ENCODE measurements at places on chromosomes 3 and 15. TPM values are rescaled to one million over a fixed set of nuclear protein-coding genes. Genes with fewer than 3 reads are reported as not detected.
A peak's percentile ranks its signal among the peaks of the same experiment; 100 is the strongest.

MOBP gene
- 0.39 TPM for total RNA-seq

- H3K36me3 ChIP-seq: no peaks in the 10 kb centered on the region
- H3K27ac ChIP-seq: no peak overlapping the region
- H3K27me3 ChIP-seq: no peaks in the 10 kb centered on the region
- H3K4me3 ChIP-seq: no peak overlapping the region
- no peaks in the 10 kb centered on the region for H3K4me1 ChIP-seq
- no peak for DNase-seq
Measured at GRCh38 chr3:16119887-16120286, 54.6 kb upstream of the GALNT15 start.

DNA sequence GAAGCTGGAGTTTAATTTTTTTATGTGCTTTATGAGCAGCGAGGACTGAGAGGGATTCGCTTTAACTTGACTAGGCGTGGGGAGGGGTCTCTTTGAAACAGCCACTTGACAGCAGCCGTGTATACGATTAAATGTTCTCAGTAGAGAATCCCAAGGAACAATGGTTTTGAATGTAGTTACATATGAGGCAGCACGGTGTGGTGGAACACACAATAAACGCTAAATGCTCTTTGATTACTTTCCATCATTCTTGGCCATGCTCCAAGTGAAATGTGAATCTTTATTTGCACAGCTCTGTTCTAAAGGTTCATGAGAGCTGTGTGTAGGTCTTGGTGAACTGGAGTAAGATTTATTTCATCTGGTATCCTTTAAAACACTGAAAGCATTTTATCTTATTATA, 251.4 kb upstream of the TGFBR2 start:
- H3K4me3 ChIP-seq: no peak overlapping the region
- H3K36me3 ChIP-seq: no peaks in the 10 kb centered on the region
- H3K27ac ChIP-seq: no peak overlapping the region

GRCh38 chr3:112095731-112096130, 9.5 kb downstream of the C3orf52 start:
- peaks cover 31% of the 10 kb centered on the region for H3K4me1 ChIP-seq
- no peaks in the 10 kb centered on the region for H3K27me3 ChIP-seq
- no peak overlapping the region for H3K4me3 ChIP-seq
- DNase-seq: no peak
- no peak overlapping the region for H3K27ac ChIP-seq
- H3K36me3 ChIP-seq: 0 out of 2 replicates have a peak, but pooled peaks cover 6% of the 10 kb centered on the region

GRCh38 chr15:43402255-43402654, 31.4 kb downstream of the TUBGCP4 start:
- no peaks in the 10 kb centered on the region for H3K27me3 ChIP-seq
- H3K4me3 ChIP-seq: no peak overlapping the region
- DNase-seq: no peak
- peaks cover 71% of the 10 kb centered on the region for H3K36me3 ChIP-seq
- H3K4me1 ChIP-seq: no peaks in the 10 kb centered on the region
- H3K27ac ChIP-seq: no peak overlapping the region

EFL1 gene
- 27.5 TPM for total RNA-seq

DNAH12 gene
- total RNA-seq: not detected

GOLGA8K gene
- total RNA-seq: 1.2 TPM

LIPH gene
- 0.27 TPM for total RNA-seq

GRCh38 chr15:41936155-41936554, 36.2 kb downstream of the EHD4 start:
- no peaks in the 10 kb centered on the region for H3K27me3 ChIP-seq
- H3K4me1 ChIP-seq: peaks cover 34% of the 10 kb centered on the region
- DNase-seq: no peak
- H3K27ac ChIP-seq: no peak overlapping the region
- peaks cover 19% of the 10 kb centered on the region for H3K36me3 ChIP-seq

- no peak overlapping the region for H3K4me3 ChIP-seq
- H3K4me1 ChIP-seq: peaks cover 11% of the 10 kb centered on the region
- no peaks in the 10 kb centered on the region for H3K27me3 ChIP-seq
- DNase-seq: no peak
Measured at GRCh38 chr3:113005611-113006010, 14.8 kb downstream of the GTPBP8 start.

DNA sequence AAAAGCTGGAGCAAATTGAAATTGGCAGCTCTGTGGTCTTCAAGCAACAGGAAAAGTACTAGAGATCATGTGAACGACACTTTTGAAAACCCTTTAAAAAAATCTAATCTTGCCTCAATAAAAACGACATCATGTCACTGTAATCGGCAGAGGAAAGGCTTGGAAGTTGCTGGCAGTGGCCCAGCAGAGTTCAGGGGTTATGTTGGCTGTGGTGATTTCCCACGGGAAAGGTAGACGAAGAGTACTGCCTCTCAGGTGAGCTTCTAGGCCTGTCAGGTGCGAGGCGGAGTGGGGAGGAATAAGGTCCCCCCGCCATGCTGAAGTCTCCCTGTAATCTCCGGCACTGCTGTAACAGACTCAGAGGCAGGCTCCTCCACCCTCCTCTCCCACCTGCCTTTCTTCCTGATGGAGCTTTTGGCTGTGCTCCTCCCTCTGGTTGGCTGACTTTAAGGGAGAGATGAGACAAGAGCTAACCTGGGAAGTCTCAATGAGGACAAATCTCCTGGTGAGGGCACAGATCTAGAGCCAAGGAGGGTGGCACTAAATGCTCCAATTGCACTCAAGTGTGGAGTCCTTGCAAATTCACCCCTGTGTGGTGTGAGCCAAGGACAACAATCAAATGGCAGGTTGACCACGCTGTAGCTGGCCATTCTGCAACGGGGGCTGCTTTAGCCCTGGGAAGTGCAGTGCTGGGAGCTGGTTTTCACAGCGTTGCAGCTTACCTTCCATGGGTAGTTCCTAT, 18.7 kb upstream of the HES1 start:
- no peak for DNase-seq
- H3K27me3 ChIP-seq: peaks cover 2% of the 10 kb centered on the region
- H3K4me3 ChIP-seq: no peak overlapping the region
- no peaks in the 10 kb centered on the region for H3K36me3 ChIP-seq

- H3K4me1 ChIP-seq: peaks cover 40% of the 10 kb centered on the region
- H3K36me3 ChIP-seq: no peaks in the 10 kb centered on the region
- no peak for DNase-seq
Measured at GRCh38 chr15:101494251-101494796, 4.8 kb upstream of the PCSK6 start.

C3orf49 gene
- not detected for total RNA-seq

GRCh38 chr3:112374333-112374734, 41.4 kb downstream of the CD200 start:
- H3K4me3 ChIP-seq: no peak overlapping the region
- no peak overlapping the region for H3K27ac ChIP-seq
- H3K4me1 ChIP-seq: peaks cover 41% of the 10 kb centered on the region
- no peak for DNase-seq
- no peaks in the 10 kb centered on the region for H3K36me3 ChIP-seq

GRCh38 chr3:28134198-28134597, 107.2 kb upstream of the CMC1 start:
- no peak for DNase-seq
- no peaks in the 10 kb centered on the region for H3K36me3 ChIP-seq
- no peaks in the 10 kb centered on the region for H3K27me3 ChIP-seq
- no peak overlapping the region for H3K4me3 ChIP-seq
- H3K4me1 ChIP-seq: peaks cover 6% of the 10 kb centered on the region

DNA sequence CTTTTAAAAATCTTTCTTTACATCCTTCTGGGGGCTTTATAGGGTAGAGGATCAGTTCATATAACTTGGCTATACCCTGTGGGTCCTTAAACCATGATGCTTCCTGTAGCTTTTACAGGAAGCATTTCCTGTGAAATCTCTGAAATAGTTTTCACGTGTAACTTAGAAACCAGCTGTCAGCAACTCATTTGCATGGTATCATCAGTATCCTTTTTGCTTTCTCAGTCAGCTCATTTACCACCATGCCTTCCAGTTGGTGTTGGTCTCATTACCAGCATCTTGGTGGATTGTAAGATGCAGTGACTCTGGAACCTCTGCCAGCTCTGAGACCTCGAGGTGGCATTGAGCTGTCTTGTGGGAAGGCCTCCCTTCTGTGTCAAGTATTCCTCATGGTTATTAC, 96.7 kb upstream of the MYZAP start:
- no peak for DNase-seq
- H3K4me3 ChIP-seq: no peak overlapping the region
- no peaks in the 10 kb centered on the region for H3K27me3 ChIP-seq
- peaks cover 5% of the 10 kb centered on the region for H3K36me3 ChIP-seq
- H3K27ac ChIP-seq: no peak overlapping the region
- peaks cover 12% of the 10 kb centered on the region for H3K4me1 ChIP-seq

CCR5 gene
- 0.09 TPM for total RNA-seq

DNA sequence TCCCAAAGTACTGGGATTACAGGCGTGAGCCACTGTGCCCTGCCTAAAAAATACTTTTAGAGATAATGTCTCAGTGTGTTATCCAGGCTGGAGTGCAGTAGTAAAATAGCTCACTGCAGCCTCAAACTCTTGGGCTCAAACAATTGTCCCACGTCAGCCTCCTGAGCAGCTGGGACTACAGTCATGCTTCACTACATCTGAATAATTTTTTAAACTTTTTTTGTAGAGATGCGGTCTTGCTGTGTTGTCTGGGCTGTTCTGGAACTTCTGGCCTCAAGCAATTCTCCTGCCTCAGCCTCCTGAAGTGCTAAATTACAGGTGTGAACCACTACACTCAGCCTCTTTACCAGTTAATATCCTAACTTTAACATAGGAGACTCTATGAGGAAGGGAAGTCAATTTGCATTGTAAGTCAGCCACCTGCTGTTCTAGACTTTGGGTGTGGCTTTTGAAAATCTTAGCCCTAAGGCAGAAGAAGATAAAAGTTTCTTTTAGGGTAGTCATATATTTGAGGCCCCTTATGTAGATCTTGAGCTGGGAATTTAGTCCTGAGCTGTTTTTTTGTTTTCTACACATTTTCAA, 78.2 kb upstream of the RASGRP1 start:
- H3K4me1 ChIP-seq: peaks cover 5% of the 10 kb centered on the region
- H3K4me3 ChIP-seq: no peak overlapping the region
- H3K27ac ChIP-seq: no peak overlapping the region
- peaks cover 20% of the 10 kb centered on the region for H3K27me3 ChIP-seq

DNA sequence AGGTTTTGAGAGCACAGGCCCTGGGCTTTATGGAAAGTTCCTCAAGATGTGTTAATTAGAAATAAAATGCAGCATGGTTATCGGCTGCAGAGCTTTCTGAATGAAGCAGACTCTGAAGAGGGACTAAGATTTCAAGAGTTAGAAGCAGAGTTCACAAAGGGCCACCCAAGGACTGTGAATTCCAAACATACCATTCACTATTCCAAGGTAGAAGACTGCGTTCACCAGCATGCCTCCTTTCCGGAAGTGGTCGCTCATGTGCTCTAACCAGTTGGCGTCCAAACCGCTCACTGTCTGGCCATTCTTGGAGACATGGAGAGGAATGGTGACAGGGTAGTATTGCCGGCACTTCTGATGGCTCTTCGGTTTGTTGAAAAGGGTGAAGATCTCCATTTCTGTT, 104.9 kb downstream of the OXNAD1 start:
- no peaks in the 10 kb centered on the region for H3K36me3 ChIP-seq
- H3K27ac ChIP-seq: peak overlapping the region; percentile 85
- DNase-seq: peak; percentile 30
- no peak overlapping the region for H3K4me3 ChIP-seq
- peaks cover 33% of the 10 kb centered on the region for H3K4me1 ChIP-seq

DNA sequence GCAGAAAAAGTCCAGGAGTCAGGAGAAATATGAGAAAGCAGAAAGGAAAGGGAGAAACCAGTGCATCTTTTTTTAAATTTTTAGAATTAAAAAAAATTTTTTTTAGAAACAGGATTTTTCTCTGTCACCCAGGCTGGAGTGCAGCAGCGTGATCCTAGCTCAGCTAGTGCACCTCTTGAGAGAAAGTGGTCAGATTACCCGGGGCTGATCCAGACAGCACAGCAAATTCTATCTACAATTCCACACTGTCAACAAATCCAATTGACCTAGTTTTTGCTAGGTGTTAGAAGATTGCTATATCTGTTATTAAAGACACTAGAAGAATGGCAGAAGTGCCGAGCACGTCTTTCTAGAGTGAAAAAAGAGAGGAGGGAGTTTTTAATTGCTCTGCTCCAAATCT, 117.3 kb downstream of the RFTN1 start:
- no peak overlapping the region for H3K4me3 ChIP-seq
- no peak for DNase-seq
- no peak overlapping the region for H3K27ac ChIP-seq
- peaks cover 12% of the 10 kb centered on the region for H3K4me1 ChIP-seq
- H3K27me3 ChIP-seq: no peaks in the 10 kb centered on the region

RASGRF1 gene
- total RNA-seq: 0.85 TPM

GRCh38 chr15:58453931-58454793, 22.4 kb downstream of the LIPC start:
- no peaks in the 10 kb centered on the region for H3K27me3 ChIP-seq
- no peaks in the 10 kb centered on the region for H3K4me1 ChIP-seq
- H3K4me3 ChIP-seq: no peak overlapping the region
- no peak for DNase-seq
- no peak overlapping the region for H3K27ac ChIP-seq

SLC35A5 gene
- 40.7 TPM for total RNA-seq

UQCRC1 gene
- total RNA-seq: 323 TPM

GRCh38 chr15:63023351-63023945, 19.1 kb upstream of the TPM1 start:
- H3K27me3 ChIP-seq: no peaks in the 10 kb centered on the region
- no peak for DNase-seq
- no peak overlapping the region for H3K27ac ChIP-seq
- H3K4me1 ChIP-seq: peaks cover 13% of the 10 kb centered on the region
- H3K4me3 ChIP-seq: no peak overlapping the region

DNA sequence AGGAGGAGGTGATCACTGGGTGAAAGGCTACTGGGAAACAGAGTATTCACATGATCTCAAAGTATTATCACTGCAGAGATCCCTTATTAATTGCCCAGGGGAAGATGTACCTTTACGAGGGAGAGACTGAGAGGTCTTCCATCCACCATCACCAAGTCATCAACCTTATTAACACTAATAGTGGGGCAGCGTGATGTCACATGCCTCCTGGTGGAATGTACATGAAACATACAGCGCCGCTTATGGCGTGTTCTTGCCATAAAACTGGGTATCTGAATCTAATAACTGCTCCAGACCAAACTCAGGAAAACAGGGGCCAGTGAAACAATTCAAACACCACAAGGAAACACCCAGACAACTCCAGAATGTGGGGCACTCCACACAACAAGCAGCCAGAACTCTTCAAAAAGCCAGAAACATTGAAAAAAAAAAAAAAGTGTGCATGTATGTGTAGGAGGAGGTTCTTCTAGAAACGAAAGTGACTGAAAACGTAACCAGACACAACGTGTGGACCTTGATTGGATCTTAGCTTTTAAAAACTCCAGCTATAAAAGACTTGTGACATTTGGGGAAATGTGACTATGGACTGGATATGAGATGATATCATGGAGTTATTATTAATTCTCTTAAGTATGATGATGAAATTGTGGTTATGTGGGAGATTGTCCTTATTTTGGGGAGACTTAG, 4.6 kb downstream of the STIMATE start:
- H3K27ac ChIP-seq: no peak overlapping the region
- no peak for DNase-seq
- no peak overlapping the region for H3K4me3 ChIP-seq
- H3K36me3 ChIP-seq: no peaks in the 10 kb centered on the region

PAK6 gene
- total RNA-seq: 8.7 TPM

GRCh38 chr3:54691289-54691771, 236.5 kb downstream of the LRTM1 start:
- H3K36me3 ChIP-seq: no peaks in the 10 kb centered on the region
- no peak for DNase-seq
- H3K4me1 ChIP-seq: peaks cover 54% of the 10 kb centered on the region
- no peak overlapping the region for H3K4me3 ChIP-seq
- no peaks in the 10 kb centered on the region for H3K27me3 ChIP-seq

ZNF774 gene
- 2.6 TPM for total RNA-seq

SPTSSB gene
- total RNA-seq: 14.1 TPM

Measured in WTC11 (cell line).